OCI-LY7 (cell line): ENCODE measurements at places on chromosomes 16 and 17. TPM values are rescaled to one million over a fixed set of nuclear protein-coding genes. Genes with fewer than 3 reads are reported as not detected.
A peak's percentile ranks its signal among the peaks of the same experiment; 100 is the strongest.

DNA sequence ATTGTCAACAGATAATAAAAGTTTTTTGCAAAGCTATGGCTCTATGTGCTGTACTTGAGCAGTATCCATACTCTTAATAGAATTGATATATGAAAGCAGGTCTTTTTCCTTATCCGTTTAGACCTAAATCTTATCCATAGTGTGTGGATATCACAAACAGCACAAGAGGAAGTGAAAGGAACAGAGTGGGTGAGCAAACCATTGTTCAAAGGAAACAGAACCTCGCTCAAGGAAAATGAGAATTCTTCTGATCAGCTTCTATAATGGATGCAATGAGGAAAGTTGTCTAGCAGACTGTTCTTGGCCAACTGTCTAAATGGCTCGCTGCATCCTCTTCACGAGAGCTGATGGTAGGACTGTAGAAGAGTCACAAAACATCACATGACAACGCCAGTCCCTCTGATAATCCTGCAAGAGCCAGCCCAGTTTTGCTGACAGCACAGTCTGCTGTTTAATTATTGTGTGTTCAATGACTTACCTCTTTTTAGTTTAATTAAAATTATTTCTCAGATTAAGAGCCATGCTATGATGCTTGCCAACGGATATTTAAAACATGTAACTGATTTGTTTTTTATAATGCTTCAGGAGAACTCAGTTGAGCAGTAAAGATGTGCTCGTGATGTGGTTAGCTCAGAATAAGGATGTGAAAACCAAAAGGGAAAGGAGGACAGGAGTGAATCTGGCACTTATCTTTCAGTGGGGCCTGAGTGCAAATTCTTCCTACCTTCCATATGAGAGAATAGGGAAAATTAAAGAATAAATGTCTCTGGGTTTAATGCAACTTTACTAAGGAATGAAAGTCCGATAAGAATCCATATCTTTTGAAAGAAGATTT lies 38.5 kb downstream of the WWOX start:
- DNase-seq, result peak; percentile 11

RAMP2 gene
- not detected in 2 replicates for total RNA-seq

GRCh38 chr17:31404028-31404949 lies 12.8 kb downstream of the RAB11FIP4 start:
- no peak for DNase-seq

GRCh38 chr17:43860077-43860725 lies 13.2 kb downstream of the CD300LG start:
- DNase-seq, result no peak

- DNase-seq, result no peak
Observed at GRCh38 chr17:34099859-34100515, 155.1 kb upstream of the CCL2 start.

DNA sequence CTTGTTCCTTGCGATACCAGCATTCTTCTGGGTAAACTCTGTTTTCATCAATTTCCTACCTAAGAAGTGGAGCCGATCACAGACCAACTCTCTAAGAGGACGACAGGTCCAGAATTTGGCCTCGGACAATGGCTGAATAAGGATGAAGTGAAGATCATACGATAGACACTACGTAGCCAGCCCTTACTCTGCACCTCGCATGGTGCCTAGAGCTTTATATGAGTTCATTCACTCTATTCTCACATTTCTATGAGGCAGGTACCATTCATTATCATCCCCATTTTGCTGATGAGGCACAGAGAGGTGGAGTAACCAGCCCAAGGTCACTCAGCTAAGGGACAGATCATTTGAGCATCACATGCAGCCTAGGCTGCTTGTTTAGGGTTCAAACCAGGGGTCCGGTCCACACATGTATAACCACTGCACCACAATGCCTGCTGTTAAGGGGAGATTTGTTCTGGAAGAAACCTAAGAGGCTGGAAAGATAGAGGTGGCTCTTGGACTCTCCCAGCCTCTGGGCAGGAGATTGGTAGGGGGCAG lies 78.6 kb downstream of the MYH11 start:
- DNase-seq, result no peak

DNA sequence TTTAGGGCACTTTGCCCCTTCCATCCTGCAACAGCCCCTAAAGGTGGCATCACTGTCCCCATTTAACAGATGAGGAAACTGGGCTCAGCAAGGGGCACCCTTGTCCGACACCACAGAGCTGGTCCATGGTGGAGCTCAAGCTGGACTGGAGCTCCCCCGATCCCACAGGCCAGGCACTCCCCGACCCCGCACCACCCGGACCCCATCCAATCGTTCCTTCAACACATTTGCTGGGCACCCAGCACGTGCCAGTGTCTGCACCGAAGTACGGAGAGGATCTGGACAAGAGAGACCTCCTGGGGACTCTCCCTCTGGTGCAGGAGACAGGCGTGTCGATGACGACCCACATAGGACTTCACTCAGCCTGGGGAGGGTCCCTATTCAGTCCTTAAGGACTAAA lies 13.4 kb downstream of the EMC6 start:
- DNase-seq, result no peak

PRSS8 gene
- not detected in 2 replicates for total RNA-seq
